ENCODE measurements at places on chromosomes 7 and 10.
A peak's percentile ranks its signal among the peaks of the same experiment; 100 is the strongest.

GRCh38 chr7:108492742-108493141, 33.2 kb downstream of the PNPLA8 start:
- DNase-seq = peak; percentile 37

GRCh38 chr7:54839575-54840213, 80.7 kb upstream of the SEC61G start:
- no peak for DNase-seq

DNA sequence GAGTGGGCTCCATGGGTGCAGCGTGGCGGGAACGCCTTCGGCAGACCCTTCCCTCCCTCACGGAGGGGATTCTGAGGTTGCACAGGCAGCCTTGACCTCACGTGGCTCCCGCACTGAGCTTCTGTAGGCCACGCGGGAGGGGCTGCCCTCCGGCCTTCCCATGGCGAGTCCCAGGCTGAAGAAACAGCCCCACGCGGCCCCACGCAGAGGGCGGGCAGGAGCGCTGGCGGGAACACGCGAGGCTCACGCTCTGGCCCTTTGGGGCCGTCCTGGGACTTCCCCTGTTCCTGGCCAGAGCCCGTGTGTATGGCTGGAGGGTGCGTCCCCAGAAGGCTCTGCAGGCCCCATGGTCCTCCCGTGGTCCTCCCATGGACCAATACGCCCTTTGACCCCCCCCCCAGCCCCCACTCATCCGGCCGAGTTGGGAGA, 21.7 kb upstream of the NKX6-2 start:
- DNase-seq = no peak

GRCh38 chr10:92750791-92751533, 61.2 kb downstream of the HHEX start:
- no peak for DNase-seq

- peak; percentile 28 for DNase-seq
Measured at GRCh38 chr7:95545007-95545615, 51.2 kb downstream of the PDK4 start.

GRCh38 chr7:137591421-137591837, 247.9 kb upstream of the PTN start:
- DNase-seq = no peak

DNA sequence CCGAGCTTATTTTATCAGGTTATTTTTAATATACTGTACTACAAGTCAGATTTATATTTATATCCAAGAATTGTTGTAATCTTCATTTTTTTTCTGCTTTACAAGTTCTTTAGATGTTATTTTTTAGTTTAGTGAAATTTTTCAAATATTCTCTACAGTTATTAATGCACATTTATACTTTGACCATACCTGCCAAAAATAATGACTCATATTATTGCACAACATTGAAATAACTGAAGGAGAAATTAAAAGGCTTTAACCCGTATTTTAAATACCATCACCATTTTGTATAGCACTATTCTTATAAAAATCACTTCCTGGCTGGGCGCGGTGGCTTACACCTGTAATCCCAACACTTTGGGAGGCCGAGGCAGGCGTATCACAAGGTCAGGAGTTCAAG, 278.5 kb downstream of the BICC1 start:
- no peak for DNase-seq

DNA sequence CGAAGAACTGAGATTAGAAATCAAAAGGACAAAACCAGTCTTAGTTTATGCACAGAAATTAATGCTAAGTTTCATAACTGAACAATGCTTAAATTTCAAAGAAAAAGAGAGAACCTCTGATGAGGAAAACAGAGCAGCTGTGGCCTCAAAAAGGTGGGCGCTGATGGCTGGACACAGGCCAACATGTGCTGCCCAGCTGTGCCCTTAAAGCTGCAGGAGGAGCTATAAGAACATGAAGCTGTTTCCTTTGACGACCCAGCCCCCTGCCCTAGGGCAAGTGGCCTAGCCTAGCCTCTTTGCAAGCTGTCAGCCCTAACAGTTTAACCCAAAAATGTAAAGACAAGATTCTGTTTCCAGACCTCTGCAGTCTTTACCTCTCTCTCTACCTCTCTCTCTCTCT, 107.7 kb downstream of the GRID1 start:
- no peak for DNase-seq

- no peak for DNase-seq
Measured at GRCh38 chr10:34647160-34647559, 167.9 kb downstream of the PARD3 start.

GRCh38 chr10:5447611-5448071, 35.3 kb downstream of the NET1 start:
- DNase-seq = no peak

GRCh38 chr10:51861731-51862130, 162.3 kb upstream of the CSTF2T start:
- DNase-seq = no peak

DNA sequence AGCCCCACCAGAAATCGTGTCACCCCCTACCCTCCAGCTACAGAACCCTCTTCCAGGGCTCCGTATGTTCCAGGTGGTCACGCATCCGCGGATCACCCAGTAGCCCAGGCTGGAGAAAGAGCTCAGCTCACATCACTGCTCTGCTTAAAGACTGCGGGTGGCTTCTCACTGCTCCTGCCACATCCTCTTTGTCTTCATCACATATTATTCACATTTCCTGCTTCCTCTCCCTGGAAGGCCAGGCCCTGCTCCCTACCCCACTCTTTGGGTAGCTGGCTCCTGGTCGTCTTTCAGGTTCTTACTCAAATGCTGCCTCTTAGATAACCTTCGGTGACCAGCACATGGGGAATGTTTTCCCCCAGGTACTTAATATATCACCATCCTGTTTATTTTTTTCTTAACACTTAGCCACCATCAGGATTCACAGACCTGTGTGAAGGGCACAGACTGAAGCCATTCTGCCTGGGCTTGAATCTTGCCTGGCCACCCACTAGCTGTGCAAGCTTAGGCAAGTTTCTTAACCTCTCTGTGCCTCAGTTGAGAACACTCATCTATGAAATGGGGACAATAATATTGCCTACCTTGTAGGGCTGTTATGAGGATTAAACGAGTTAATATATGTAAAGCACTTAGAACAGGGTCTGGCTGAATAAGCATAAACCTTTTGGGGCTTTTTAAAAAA, 307.8 kb downstream of the PRPF18 start:
- no peak for DNase-seq

Measured in kidney epithelial cell (primary cell).